ENCODE measurements at places on chromosomes 6 and 20. TPM values are rescaled to one million over a fixed set of nuclear protein-coding genes. Genes with fewer than 3 reads are reported as not detected.

Gene PI3
- total RNA-seq = not detected

Gene ZDHHC14
- total RNA-seq = 23.6 TPM

Gene NOL4L
- total RNA-seq = 95.0 TPM

Gene PTCRA
- total RNA-seq = not detected

Gene MAS1
- not detected for total RNA-seq

Gene MYMX
- not detected for total RNA-seq

Gene IRAK1BP1
- 3.0 TPM for total RNA-seq

Gene RPL7L1
- 94.4 TPM for total RNA-seq

Gene TNXB
- total RNA-seq = 3.2 TPM

Gene COL11A2
- total RNA-seq = 1.7 TPM

Gene LAMP5
- total RNA-seq = not detected

Gene CRNKL1
- 20.6 TPM for total RNA-seq

Gene GMPR
- total RNA-seq = 36.3 TPM

Gene HSD17B8
- 4.0 TPM for total RNA-seq

Gene MOXD1
- total RNA-seq = not detected

Gene SOX18
- total RNA-seq = 211 TPM

Gene EZR
- total RNA-seq = 105 TPM

Gene MUC22
- total RNA-seq = not detected

Gene PLTP
- 62.1 TPM for total RNA-seq

Gene PRSS16
- total RNA-seq = not detected

Gene ZBTB2
- total RNA-seq = 13.6 TPM

Gene ANKEF1
- total RNA-seq = 1.8 TPM

Gene ZNF76
- total RNA-seq = 34.6 TPM

Gene HS3ST5
- total RNA-seq = not detected

Gene MOCS1
- 10.3 TPM for total RNA-seq

Gene PAX1
- total RNA-seq = not detected

Gene GPR63
- total RNA-seq = 0.13 TPM

Gene FAM209B
- not detected for total RNA-seq

Gene RPP21
- 35.3 TPM for total RNA-seq

Gene PREX1
- 72.9 TPM for total RNA-seq

Gene RBL1
- 20.1 TPM for total RNA-seq

Gene KIAA1755
- 0.51 TPM for total RNA-seq

Gene TCF21
- not detected for total RNA-seq

Gene GNRH2
- total RNA-seq = 1.7 TPM

Gene VNN1
- total RNA-seq = not detected

Gene PKIB
- total RNA-seq = not detected

Gene LBP
- not detected for total RNA-seq

Gene F13A1
- not detected for total RNA-seq

Gene CBLN4
- not detected for total RNA-seq

Gene FOXS1
- not detected for total RNA-seq

Gene CGA
- total RNA-seq = not detected

Gene CHRNA4
- total RNA-seq = not detected

Gene MUC21
- not detected for total RNA-seq

Gene VGLL2
- not detected for total RNA-seq

Gene CRISP3
- total RNA-seq = not detected

Gene ADRM1
- 144 TPM for total RNA-seq

Gene XRN2
- 62.5 TPM for total RNA-seq
